ENCODE measurements at places on chromosomes 13 and 19. TPM values are rescaled to one million over a fixed set of nuclear protein-coding genes. Genes with fewer than 3 reads are reported as not detected.
A peak's percentile ranks its signal among the peaks of the same experiment; 100 is the strongest.

CGB7 gene
- total RNA-seq = 3.0 TPM

- no peaks in the 10 kb centered on the region for H3K27me3 ChIP-seq
- no peak overlapping the region for H3K27ac ChIP-seq
- DNase-seq = no peak
- no peak overlapping the region for H3K4me3 ChIP-seq
- no peaks in the 10 kb centered on the region for H3K4me1 ChIP-seq
- no peaks in the 10 kb centered on the region for H3K36me3 ChIP-seq
Measured at GRCh38 chr19:30287973-30288372, 84.2 kb upstream of the ZNF536 start.

GRCh38 chr19:49490287-49491029 is 3.0 kb downstream of the RPL13A start:
- DNase-seq = no peak
- H3K4me3 ChIP-seq = no peak overlapping the region
- no peaks in the 10 kb centered on the region for H3K27me3 ChIP-seq
- H3K27ac ChIP-seq = peak overlapping the region; percentile 99
- H3K4me1 ChIP-seq = peaks cover 15% of the 10 kb centered on the region
- H3K36me3 ChIP-seq = peaks cover 8% of the 10 kb centered on the region

- no peaks in the 10 kb centered on the region for H3K4me1 ChIP-seq
- no peak for DNase-seq
- no peak overlapping the region for H3K27ac ChIP-seq
- H3K27me3 ChIP-seq = no peaks in the 10 kb centered on the region
- H3K4me3 ChIP-seq = no peak overlapping the region
Measured at GRCh38 chr13:22828081-22828480, 352.7 kb upstream of the SGCG start.

DNA sequence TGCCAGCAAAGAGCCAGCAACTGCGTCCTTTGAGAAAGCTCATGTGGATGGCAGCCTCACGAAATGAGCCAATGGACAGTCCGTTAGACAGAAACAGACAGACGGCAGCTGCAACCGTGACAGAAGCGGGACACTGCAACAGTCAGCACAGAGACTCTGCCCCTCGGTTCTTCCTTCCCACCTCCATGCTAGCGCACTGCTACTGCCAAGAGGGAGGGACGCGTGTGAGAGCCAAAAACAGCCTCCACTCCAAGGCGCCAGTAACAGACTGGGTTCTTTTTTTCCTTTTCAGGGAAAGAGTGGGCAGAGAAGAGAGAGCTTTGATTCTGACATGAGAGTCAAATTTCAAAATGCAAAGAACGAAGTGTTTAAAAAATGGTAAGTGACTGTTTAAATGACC is 77.5 kb downstream of the SERP2 start:
- H3K27me3 ChIP-seq = no peaks in the 10 kb centered on the region
- peak overlapping the region; percentile 89 for H3K27ac ChIP-seq
- DNase-seq = no peak
- H3K4me1 ChIP-seq = peaks cover 26% of the 10 kb centered on the region
- no peaks in the 10 kb centered on the region for H3K36me3 ChIP-seq

DNA sequence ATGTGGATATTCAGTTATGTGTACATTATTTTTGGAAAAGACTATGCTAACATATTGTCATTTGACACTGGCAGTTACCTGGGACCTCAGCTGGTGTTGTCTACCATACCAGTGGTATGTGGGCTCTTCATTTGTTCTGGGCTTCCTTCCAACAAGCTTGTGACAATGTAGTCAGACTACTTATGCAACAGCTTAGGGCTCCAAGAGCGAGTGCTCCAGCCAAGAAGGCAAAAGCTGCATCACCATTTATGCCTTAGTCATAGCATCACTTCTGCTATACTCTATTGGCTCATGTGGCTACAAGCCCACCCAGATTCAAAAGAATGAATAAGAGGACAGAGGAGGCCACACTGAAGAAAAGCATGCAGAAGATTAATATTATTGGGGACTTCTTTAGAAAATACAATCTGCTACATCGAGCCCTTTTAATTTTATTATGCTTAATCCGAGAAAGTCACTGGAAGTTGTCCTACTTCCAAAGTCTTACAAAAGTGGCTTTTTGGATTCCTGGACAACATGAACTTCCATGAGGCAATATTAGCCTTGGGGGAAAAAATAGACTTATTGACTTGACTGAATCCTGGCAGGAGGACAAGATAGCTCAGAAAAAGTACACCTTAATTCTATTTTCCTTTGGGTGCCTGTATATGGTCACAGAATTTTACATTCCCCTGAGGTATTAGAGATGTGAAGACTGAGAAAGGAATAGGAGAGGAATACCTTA is 529.4 kb upstream of the HTR2A start:
- H3K4me3 ChIP-seq = no peak overlapping the region
- DNase-seq = no peak
- H3K4me1 ChIP-seq = no peaks in the 10 kb centered on the region

- H3K4me3 ChIP-seq = no peak overlapping the region
- H3K27me3 ChIP-seq = no peaks in the 10 kb centered on the region
- peak overlapping the region; percentile 17 for H3K27ac ChIP-seq
- H3K4me1 ChIP-seq = no peaks in the 10 kb centered on the region
- H3K36me3 ChIP-seq = no peaks in the 10 kb centered on the region
Measured at GRCh38 chr19:12647047-12647446, 19.5 kb downstream of the MAN2B1 start.

ZNF473 gene
- total RNA-seq = 24.9 TPM

C13orf42 gene
- not detected for total RNA-seq

DNA sequence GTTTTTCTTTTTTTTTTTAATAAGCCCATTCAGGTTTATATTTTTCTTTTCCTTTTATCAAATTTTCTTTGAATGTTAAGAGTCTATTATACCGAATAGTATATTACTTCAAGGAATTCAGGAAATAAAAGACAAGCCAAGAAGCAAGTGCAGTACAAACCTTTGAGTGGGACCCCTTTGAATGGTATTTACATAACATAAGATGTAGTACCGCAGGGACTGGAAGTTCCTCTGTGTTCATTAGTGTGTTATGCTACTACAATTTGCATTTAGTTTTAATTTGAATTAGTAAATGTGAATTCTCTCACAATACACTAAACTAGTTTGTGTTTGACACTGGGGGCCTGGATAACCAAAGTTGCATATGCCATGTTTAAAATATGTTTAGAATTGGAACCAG is 339.5 kb downstream of the DCT start:
- no peak overlapping the region for H3K4me3 ChIP-seq
- no peaks in the 10 kb centered on the region for H3K27me3 ChIP-seq
- no peaks in the 10 kb centered on the region for H3K4me1 ChIP-seq
- H3K36me3 ChIP-seq = no peaks in the 10 kb centered on the region

DNA sequence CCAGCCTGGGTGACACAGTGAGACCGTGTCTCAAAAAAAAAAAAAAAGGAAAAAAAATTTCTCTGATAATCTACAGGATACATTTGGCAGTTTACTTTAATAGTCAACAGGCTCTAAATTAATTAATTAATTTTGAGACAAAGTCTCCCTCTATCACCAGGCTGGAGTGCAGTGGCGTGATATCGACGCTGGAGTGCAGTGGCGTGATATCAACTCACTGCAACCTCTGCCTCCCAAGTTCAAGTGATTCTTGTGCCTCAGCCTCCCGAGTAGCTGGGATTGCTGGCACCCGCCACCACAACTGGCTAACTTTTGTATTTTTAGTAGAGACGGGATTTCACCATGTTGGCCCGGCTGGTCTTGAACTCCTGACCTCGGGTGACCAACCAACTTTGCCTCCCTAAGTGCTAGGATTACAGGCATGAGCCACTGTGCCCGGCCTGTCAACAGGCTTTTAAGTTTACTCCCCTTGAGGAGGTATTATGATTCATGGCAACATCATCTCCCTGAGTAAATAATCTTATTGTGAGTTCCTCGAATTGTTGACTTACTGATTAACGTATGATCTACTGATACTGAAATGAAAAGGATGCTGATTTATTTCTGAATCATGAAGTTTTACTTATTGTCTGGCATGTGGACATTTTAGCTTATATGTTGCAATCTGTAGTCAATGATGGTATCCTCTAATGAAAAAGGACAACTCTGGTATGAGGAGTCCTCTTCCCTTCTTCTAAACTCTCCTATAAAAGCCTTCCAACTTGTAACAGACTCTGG is 21.3 kb upstream of the MTRF1 start:
- DNase-seq = no peak
- no peaks in the 10 kb centered on the region for H3K36me3 ChIP-seq
- no peaks in the 10 kb centered on the region for H3K27me3 ChIP-seq
- no peak overlapping the region for H3K4me3 ChIP-seq
- H3K27ac ChIP-seq = peak overlapping the region; percentile 59

DNA sequence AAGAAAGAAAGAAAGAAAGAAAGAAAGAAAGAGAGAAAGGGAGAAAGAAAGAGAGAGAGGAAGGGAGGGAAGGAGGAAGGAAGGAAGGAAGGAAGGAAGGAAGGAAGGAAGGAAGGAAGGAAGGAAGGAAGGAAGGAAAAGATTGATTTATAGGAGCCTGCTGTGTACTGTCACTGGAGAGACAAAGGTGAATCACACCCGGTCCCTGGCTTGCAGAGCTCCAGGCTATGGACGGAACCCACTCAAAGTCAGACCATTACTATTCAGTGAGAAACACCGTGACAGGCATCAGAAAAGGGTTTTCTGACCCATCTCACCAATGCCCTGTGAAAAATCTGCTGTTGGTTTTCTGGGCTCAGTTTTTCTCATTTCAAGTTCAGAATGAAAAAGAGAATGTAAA is 7.3 kb upstream of the CEACAM6 start:
- H3K4me3 ChIP-seq = no peak overlapping the region
- no peaks in the 10 kb centered on the region for H3K27me3 ChIP-seq
- no peak overlapping the region for H3K27ac ChIP-seq
- H3K4me1 ChIP-seq = peaks cover 15% of the 10 kb centered on the region
- no peaks in the 10 kb centered on the region for H3K36me3 ChIP-seq
- no peak for DNase-seq

DNA sequence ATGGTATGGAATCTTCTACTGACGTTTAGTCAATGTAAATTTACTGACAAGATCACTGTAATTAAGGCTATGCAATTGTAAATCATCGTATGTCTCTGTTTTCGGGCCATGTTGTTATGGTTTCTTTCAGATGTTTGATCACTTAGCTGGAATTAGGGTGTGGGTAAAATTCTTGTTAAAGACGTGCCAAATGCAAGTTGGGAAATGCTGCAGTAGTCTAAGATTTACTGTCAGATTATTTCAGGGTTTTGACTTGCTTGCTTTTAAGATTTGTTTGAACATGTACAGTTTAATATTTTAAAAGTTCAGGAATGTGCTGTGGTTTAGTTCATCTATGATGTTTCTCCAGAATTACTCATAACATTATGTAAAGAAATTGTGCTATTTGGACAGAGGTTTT is 10.8 kb downstream of the NDFIP2 start:
- no peak for DNase-seq
- no peak overlapping the region for H3K4me3 ChIP-seq
- no peak overlapping the region for H3K27ac ChIP-seq

- H3K4me1 ChIP-seq = peaks cover 11% of the 10 kb centered on the region
- H3K27me3 ChIP-seq = no peaks in the 10 kb centered on the region
- peak; percentile 99 for DNase-seq
- peak within 1 kb of the TSS; percentile 97 for H3K27ac ChIP-seq
Measured at GRCh38 chr19:58543826-58544590, at the start of gene TRIM28. Gene TRIM28, plus strand, starts transcription at chr19:58544064. Its CDS starts 694 bp downstream, at chr19:58544758.

RPL18 gene
- 1,896 TPM for total RNA-seq

DNA sequence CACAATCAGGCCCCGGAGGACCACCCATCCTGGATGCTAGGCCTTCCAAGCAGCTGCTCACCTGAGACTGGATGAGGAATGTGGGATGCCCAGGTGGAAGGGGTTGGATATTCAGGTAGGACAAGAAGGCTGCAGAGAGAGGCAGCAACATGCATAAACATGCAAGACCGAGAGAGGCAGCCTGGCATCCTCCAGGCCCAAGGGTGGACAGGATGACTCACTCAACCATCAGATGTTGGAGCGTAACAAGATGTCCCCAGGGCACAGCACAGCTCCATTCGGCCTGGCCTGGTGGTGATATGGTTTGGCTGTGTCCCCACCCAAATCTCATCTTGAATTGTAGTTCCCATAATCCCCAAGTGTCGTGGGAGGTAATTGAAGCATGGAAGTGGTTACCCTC is 10.0 kb upstream of the CABP5 start:
- DNase-seq = no peak
- no peaks in the 10 kb centered on the region for H3K4me1 ChIP-seq
- no peaks in the 10 kb centered on the region for H3K36me3 ChIP-seq
- no peak overlapping the region for H3K4me3 ChIP-seq

ENOX1 gene
- total RNA-seq = 9.1 TPM

DNA sequence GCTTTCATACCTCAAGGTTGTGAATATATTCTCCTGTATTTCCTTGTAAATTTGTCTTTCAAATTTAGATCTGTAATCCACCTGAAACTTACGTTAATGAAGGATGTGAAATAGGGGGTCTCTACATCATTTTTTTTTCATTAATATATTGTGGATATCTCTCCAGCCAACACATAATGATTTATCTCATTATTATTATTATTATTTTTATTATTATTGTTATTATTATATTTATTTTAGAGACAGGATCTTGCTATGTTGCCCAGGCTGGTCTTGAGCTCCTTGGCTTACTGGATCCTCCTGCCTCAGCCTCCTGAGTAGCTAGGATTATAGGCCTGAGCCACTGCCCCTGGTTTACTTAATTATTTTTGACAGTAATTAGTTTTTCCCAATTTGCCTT is 4.3 kb upstream of the LIPE start:
- no peak overlapping the region for H3K4me3 ChIP-seq
- H3K4me1 ChIP-seq = peaks cover 11% of the 10 kb centered on the region
- H3K36me3 ChIP-seq = no peaks in the 10 kb centered on the region
- H3K27ac ChIP-seq = no peak overlapping the region
- no peaks in the 10 kb centered on the region for H3K27me3 ChIP-seq

DNA sequence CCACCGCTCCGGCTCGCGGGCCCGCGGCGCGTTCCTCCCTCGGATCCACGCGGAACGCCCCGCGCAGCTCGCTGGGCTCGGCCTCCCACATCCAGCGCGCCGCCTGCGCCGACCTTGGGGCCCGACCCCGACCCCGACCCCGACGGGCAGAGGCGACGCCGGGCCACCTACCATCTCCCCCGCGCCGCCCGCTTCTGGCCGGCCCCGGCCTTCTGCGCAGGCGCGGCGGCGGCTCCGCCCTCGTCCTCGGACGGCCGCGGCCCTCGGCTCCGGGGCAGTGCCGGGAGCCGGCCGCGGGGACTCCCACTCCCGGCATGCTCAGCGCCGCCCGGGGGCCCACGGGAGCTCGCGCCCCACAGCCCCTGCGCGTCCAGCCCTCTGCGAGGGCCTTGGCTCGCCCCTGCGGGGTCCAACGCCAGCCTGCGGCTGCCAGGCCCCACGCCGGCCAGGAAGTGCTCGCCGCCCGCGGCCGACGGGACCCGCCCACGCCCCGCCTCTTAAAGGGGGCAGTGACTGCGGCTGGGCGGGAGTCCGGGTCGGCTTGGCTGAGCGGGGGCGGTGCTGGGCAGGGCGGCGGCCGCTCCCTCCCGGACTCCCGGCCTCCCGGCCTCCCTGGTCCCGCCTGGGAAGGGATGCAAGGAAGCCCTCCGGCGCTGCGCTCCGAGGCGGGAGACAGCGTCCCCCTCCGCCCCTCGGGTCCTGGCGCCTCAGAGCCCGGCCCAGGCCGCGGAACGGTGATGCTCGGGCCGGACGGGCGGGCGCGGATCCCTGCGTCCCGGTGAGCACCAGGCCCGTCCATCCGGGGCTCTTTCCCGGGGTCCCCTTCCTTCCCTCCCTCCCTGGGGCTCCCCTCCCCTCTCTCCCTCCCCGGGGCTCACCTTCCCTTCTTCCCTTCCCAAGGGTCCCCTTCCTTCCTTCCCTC is at the start of gene DCUN1D2:
DCUN1D2 (minus strand) TSS at position 216 of the 922 bp plus-strand sequence; CDS start at position 174, 42 bp downstream.
- peaks cover 6% of the 10 kb centered on the region for H3K36me3 ChIP-seq
- peak; percentile 98 for DNase-seq
- H3K4me3 ChIP-seq = peak within 1 kb of the TSS; percentile 73

- peak within 1 kb of the TSS; percentile 19 for H3K27ac ChIP-seq
- DNase-seq = no peak
- peaks cover 16% of the 10 kb centered on the region for H3K4me1 ChIP-seq
Measured at GRCh38 chr19:11480715-11481533, at the start of gene ELAVL3. Gene ELAVL3, minus strand, starts transcription at chr19:11481046. Its CDS starts 438 bp downstream, at chr19:11480608.
